ENCODE measurements at places on chromosomes 6 and 20. TPM values are rescaled to one million over a fixed set of nuclear protein-coding genes. Genes with fewer than 3 reads are reported as not detected.

The PXDC1 gene
- not detected for polyA plus RNA-seq

The GRIK2 gene
- not detected for polyA plus RNA-seq

- no peak for DNase-seq
Measured at GRCh38 chr6:108438918-108439317, 121.8 kb upstream of the FOXO3 start.

- no peak for DNase-seq
Measured at GRCh38 chr6:91691449-91691848, 1104.6 kb upstream of the MAP3K7 start.

The MOCS1 gene
- polyA plus RNA-seq = not detected

GRCh38 chr6:142387997-142388815 is 86.4 kb downstream of the ADGRG6 start:
- no peak for DNase-seq

- DNase-seq = no peak
Measured at GRCh38 chr6:118504611-118505010, 43.5 kb upstream of the PLN start.

- no peak for DNase-seq
Measured at GRCh38 chr20:29878777-29879442, 1378.6 kb upstream of the DEFB115 start.

DNA sequence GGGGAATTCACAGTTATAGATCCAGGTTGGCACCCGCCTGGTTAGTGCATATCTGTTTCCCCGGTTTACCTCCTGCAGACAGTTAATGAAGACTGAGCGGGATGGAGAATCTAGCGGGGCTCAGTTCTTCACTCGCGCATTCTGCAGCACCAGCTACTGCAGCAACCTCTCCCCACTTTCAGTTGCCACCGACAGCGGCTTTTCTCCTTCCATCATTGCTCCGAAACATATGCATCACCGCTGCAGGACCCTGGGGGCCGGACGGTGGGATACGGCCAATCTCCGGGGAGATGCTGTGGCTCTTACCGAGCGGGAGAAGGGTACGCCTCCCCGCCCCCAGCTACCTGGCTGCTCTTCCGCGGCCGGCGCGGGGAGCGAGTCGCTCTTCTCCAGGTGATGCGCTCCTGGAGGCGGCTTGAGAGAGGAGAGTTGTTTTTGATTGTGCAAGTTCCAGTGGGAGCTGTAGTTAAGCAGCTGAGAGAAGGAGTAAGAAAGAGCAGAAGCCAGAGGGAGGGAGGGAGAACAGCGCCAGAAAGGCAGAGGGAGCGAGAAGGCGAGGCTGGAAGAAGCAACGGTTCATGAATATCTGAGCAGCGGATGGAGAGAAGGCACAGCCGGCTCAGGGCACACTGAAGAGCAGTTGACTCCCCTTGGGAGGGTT is at the start of gene SGK1:
Gene SGK1 (minus strand): TSS at position 642 of the 661 bp plus-strand sequence. CDS start 652 bp downstream, outside the sequence.
- DNase-seq = peak; percentile 34

DNA sequence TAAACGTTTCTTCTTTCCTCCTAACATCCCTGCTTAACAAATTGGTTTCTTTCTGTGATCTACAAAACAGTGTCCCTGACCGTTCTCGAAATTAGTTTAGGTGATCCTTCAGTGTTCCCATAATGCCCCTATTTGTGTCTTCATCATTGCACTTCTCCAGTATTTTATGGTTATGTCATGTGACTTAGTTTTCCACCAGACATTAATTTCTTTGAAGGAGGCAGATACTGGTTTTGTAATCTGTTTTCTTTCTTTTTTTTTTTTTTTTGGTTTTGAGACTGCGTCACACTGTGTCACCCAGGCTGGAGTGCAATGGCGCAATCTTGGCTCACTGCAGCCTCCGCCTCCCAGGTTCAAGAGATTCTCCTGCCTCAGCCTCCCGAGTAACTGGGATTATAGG is 49.2 kb downstream of the FAM217A start:
- no peak for DNase-seq

The B3GALT4 gene
- polyA plus RNA-seq = 31.1 TPM

The MUCL3 gene
- not detected for polyA plus RNA-seq

- no peak for DNase-seq
Measured at GRCh38 chr6:8879334-8879733, 444.0 kb upstream of the SLC35B3 start.

- no peak for DNase-seq
Measured at GRCh38 chr6:3899970-3900439, 50.8 kb downstream of the FAM50B start.

GRCh38 chr20:2124564-2125213 is 23.1 kb downstream of the STK35 start:
- DNase-seq = no peak

DNA sequence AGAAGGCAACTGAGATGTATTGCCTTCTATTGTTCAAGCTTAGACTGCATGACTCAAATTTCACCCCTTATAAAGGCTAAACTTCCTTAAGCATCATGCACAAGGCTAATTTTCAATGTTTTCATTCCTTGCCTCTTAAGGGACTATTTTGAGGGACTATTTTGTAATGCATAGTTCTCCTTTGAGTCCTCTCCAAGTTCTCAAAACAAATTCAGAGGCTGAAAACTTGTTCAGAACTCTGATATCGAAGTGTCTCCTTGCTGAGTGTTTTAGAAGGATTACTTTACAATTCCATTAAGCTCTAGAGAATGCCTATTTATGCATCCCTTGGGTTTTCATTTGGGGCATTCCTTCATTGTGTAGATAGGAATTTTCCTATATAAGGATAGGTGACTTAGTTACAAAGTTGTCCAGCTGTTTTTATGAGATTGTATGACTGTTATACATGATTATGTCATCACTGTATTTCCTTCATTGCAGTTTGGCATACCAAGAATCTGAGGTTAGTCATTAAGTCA is 41.7 kb downstream of the COL19A1 start:
- no peak for DNase-seq

The TMEM181 gene
- polyA plus RNA-seq = 5.6 TPM

GRCh38 chr20:848193-848592 is 14.7 kb downstream of the FAM110A start:
- no peak for DNase-seq

GRCh38 chr6:16132909-16133308 is 4.0 kb downstream of the MYLIP start:
- peak; percentile 8 for DNase-seq

GRCh38 chr6:139712830-139713229 is 338.4 kb upstream of the CITED2 start:
- no peak for DNase-seq

The RBM24 gene
- not detected for polyA plus RNA-seq

GRCh38 chr6:13991393-13991792 is 66.6 kb downstream of the RNF182 start:
- no peak for DNase-seq

The LST1 gene
- 10.9 TPM for polyA plus RNA-seq
